ENCODE measurements at places on chromosomes 1 and 21.

DNA sequence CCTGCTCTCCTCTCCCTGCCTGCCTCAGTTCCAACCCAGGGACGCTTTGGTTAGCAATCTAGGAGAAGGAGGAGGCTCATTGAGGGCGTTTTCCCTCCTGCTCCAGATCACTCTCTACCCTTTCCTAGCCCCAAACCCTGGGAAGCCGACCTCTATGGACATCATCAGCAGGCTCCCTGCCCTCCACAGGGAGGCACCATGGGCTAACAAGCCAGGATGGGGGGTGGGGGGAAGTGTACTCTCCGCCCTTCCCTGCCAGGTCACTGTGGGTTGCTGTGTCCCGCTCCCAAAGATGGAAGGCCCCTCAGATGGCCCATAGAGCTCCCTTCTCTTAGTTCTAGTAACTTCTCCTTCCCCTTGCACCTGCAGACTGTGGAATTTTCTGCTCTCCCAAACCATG lies 35.7 kb downstream of the KCND3 start:
- no peak for DNase-seq

GRCh38 chr1:246583056-246583440 lies 16.8 kb downstream of the CNST start:
- no peak for DNase-seq

DNA sequence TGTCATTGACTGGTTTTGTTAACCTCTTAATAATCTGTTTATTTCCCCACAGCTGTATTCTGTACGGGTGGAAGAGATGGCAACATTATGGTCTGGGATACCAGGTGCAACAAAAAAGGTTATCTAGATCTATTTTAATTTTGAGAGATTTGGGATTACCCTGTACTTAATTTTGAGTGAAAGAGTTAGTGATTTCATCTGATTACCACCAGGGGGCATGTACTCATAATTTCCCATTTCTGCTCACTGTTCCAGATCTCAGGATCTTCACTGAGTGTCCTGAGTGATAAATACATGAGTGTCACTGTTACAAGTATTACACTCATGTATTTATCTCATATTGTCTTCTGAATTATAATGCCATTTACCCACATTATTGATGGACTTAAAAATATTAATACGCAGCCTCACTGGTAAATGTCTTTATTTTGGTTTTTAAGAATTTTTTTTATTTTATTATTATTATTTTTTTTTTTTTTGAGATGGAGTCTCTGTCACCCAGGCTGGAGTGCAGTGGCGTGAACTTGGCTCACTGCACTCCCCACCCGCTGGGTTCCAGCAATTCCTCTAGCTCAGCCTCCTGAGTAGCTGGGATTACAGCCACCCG lies 27.4 kb downstream of the DTL start:
- no peak for DNase-seq

DNA sequence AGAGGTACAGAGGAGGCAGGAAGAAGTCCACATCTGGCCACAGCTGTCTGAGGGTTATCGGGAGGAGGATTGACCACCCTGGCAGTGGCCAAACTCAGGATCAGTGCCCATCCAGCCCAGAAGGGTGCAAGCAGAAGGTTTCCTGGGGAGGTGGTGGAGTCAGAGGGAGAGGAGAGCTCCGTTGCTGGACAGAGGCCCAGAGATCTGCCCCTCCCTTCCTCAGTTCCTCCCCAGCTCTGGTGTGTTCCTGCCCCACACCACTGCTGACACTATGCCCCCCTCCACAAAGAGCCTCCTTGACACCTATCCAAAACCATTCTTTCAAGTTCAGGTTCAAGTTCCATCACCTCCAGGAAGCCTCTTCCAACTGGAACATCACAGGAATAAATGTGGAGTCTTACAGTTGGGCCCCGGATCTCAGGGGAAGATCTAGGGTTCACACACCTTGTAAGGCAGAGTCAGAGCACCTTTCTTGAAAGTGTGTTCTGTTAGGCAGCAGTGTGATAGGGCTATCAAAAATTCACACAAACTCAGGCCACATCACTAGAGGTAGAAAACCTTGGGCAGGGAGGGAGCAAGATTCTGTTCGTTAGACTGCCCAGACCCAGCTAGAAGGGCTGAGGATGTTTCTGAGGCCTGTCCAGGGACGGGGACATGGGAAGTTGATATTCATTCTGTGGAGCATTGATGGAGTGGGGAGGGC lies 7.4 kb downstream of the LDLRAD1 start:
- no peak for DNase-seq

DNA sequence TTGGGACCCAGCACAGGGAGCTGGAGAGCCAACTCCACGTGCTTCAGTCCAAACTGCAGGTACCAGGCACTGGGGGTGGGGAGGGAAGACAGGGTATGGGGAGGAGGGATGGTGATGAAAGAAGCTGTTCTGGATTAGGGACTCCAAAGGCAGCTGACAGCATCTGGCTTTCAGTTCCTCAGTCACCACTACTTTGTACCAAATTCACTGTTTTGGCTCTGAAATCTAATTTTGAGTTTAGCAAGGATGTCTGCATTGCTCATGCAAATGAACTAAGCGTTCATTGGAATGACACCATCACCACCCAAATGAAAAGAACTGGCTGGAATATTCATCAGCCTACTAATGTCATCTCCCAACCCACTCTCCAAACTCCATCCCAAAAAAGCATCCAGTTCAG lies 8.7 kb downstream of the C1orf74 start:
- DNase-seq = no peak

DNA sequence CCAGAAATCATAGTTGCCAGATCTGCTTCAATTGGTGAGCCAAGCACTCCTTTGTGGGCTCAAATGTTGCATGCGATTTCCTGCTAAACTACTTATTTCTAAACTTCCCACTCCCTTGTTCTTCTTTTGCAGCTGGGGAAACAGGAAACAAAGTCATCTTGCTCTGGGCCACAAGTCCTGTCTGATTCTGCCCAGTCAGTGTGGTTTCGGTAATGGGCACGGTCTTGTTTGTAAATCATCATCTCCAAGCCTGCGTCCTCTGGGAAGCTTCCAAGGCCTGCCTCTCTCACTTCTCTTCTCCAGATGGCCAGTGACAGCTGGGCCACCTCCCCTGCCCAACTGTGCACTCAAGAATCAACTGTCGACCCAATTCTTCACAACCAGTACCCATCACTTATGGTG lies 4.4 kb downstream of the S100A8 start:
- DNase-seq = no peak
